Stimulated activated CD8-positive, alpha-beta memory T cell treated with anti-CD3 and anti-CD28 coated beads, Interleukin-4, amount 100 ng/mL, for 1 hour (primary cell): ENCODE measurements at places on chromosomes 7 and 10.

DNA sequence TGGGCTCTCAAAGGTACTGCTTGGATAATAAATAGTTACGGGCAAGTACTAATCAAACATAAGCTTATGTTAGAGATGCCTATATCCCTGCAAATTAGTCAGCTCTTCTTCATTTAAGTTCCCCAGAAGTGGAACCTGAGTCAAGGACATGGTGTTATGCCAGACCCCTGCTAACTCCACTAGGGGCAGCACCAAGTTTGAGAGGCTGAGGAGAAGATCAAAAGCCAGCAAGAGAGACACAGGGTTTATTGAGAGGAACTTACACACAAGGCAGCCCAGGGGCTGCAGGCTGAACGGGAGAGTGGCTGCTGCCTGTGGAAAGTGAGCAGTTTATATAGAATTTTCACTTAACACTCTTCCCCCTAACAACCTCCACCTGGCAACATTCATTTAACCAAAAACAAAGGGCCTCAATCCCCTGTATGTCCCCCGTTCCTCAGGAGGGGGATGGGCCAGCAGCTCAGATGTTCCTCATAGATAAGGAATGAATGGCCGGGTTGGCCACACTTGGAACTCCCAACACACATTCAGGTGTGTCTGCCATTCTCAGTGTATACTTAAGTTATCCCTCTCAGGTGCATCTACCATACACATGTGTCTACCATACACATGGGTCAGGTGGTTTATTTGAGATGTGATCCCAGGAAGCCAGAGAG is 62.6 kb upstream of the GHITM start:
- DNase-seq = no peak

- DNase-seq = no peak
Observed at GRCh38 chr10:117619223-117619622, 76.7 kb downstream of the EMX2 start.

DNA sequence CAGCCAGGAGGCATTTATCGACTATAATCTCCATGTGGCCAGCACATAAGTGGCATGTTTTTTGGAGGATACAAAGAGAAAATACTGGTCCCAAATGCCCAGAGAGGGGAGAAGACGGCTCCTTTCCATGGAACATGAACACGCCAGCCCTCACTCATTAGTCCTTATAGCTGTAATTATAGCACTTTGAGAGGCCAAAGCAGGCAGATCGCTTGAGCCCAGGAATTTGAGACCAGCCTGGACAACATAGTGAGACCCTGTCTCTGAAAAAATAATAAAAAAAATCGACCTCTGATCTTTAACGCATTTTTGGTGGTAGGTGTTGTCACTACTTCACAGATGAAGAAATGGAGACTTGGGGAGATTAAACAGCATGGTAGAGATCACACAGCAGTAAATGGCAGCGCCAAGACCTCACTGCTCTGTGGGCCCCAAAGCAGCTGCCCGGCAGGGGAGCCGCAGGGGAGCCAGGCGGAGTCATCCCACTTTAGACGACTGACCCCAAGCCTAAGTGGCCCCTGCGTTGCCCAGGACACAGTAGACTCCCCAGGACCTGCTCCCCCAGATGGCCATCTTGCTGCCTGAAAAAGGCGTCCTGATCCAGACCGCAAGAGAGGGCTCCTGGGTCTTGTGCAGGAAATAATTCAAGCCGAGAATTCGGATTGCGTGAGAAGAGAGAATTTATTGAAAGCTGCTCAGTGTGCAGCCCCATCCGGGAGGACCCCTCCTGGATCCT is 21.2 kb upstream of the PRKAG2 start:
- no peak for DNase-seq

DNA sequence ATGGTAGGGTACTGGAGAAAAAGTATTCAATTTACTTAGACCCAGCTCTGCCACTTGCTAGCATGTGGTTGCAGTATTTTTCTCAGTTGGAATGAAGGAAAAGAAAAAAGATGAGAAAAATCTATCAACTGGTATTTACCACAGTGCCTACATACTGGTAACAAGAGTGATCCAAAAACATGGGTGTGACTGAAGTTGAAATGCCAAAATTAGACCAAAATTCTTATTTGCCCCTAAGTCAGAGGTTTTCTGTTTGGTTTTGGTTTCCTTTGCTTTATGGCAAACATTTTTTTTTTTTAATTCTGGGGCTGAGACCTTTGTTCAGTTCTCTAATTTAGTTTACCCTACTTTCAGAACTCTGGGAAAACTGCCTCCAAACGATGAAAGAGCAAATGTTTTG is 12.3 kb downstream of the HYCC1 start:
- no peak for DNase-seq

DNA sequence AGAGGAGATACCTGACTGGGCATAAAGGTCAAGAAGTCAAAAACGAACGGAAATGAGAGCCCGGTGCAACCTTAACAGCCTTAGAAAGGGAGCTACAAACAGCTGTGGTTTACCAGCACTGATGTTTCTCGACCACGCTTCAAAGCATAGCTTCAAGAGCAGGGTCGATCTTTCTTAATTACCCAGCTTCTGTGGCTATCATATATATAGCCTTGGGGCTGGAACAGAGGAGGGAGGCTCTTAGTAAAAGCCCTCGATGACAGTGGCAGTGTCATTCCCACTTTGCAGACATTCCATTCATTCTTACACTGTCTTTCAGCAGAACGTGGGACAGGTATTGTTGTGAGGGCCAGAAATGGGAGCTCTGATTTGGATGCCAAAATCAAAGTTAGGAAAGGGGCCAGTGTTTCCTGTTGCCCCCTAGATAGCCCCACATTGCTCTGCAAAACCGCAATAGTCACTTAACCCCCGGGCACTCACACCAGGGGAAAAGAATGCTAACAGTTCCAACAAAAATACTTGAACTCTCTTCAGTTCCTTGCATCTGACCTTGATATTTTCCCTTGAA is 141.5 kb downstream of the MTPAP start:
- no peak for DNase-seq

- DNase-seq = no peak
Observed at GRCh38 chr7:18861514-18862118, 255.8 kb downstream of the TWIST1 start.

DNA sequence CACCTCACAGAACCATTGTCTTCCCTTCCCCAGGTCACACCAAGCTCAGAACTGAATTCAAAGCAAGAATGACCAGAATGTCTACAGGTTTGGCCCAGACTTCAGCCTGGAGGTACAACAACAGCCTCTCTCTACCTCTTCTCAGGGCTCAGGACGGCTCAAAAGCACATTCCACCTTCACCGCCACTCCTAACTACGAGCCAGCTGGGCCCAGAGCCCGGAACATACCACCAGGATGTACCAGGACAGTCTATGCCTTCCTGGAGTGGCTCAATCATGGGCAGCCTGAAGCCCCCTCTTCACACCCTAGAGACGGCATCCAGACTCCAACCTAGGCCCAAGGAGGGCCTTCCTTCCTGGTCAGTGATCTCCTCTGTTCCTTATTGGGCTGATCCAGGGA is 41.6 kb downstream of the ANXA8 start:
- no peak for DNase-seq

DNA sequence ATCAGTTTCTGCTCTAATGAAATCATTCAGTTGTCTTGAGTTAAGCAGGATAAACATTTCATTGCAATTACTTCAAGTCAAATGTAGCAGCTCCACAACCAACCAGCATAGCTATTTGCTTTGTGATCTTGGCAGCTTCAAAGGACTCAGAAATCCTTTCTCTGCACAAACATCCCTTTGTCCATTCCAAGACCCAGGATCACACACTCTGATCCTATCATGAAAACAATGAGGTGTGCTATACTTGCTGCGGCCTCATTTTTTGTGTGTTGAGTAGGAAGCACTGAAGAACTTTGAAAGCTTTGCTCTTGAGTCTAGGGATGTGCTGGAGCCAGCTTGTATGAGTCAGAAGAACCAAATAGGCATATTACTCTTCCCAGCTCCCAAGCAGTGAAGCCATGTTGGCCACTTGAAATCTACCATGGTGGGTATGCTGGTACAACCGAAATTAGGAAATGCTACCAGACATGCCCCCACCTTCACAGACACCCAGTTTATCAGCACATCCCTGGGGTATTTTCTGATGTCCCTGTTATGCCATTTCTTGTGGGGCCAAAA is 199.4 kb upstream of the PRSS58 start:
- DNase-seq = no peak

GRCh38 chr10:94639902-94640301 is 43.6 kb upstream of the CYP2C18 start:
- no peak for DNase-seq

DNA sequence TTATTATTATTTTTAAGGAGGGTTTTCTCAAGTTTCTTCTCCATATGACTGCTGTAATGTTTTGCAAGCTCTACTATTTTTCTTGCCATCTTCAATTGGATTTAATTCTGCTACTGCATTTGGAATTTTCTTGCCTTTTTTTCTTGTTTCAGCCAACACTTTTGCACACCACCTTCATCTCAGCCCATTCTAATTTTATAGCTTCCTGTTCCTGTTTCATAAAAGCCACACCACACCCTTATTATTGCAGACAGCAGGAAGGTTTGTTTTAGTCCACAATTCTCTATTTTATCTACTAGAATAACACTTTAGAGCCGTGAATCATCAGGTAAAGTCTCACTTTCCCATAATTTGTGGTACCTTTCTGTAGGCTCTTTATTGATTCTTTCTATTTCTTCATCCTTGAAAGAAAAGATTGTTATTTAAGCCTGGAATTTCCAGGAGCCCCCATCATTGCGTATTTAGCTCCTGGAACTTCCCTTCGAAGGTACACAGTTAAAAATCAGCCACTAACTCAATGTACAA is 209.3 kb upstream of the TBX20 start:
- DNase-seq = no peak

GRCh38 chr10:10629512-10629911 is 388.2 kb upstream of the CELF2 start:
- DNase-seq = no peak

GRCh38 chr10:74993649-74994048 is 117.8 kb upstream of the SAMD8 start:
- DNase-seq = no peak

GRCh38 chr7:128121711-128122530 is 90.7 kb upstream of the LRRC4 start:
- no peak for DNase-seq

DNA sequence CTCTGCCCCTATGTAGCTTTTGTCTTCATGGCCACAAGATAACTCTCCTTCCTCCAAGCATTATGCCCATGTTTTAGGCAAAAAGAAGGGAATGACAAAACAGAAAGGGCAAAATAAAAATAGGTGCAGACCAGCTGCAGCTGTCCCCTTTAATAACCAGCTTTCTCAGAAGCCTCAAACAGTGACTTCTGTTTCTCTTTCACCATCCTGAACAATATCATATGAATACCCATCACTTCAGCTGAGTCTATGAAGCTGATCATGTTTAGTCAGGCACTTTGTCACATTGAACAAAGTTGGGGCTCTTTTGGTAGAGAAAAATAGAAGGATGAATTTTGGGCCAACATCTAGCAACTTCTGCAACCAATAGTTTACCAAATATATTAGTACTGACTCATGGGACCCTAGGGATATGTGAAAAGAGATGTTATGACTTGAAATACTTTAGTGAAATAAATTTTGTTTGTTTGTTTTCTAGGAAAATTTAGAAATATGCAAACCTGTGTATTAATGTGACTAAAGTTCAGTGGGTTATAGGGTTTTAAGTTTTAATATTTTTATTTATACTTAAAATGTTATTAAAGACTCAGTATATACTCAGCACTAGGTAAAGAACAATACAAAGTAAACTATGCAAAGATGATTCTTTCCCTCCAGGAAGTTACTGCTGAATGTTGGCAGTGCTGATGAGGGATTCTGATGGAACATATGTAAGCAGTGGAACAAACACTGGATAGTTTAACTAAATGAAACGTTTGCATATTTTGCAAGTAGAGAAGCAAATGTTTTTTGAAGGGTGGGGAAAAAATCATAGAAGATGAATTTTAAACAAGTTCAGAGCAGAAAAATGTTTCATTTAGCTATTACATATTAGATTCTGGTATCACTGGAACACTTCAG is 133.7 kb downstream of the FOXP2 start:
- no peak for DNase-seq

GRCh38 chr7:6271694-6272440 is 557 bp downstream of the CYTH3 start:
- DNase-seq = no peak

- DNase-seq = no peak
Observed at GRCh38 chr7:1193593-1194424, 33.8 kb upstream of the ZFAND2A start.

DNA sequence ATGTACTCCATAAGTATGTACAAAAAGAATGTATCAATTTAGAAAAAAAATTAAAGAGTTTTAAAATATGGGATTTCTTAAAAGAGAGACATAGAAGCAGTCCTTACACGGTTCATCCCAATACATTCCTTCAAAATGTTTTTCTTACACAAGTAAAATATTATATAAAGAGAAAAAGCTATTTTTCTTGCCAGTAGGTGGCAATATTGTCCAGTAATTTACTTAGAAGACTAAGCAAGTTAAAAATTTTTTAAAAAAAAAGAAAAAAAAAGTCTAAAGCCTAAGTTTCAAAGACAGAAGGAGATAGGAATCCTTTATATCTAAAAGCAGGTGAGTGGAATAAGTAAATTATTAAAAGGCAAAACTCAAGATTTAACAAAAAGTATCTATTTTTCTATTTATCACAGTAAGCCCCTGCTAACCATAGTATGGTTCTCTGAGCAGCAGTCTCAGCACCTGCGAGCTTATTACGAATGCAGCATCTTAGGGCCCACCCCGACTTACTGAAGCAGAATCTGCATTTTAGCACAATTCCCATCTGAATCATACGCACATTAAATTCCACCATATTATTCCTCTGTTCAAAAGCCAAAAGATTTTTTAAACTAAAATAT is 240.6 kb downstream of the DGKI start:
- no peak for DNase-seq

GRCh38 chr7:137395420-137395819 is 51.9 kb upstream of the PTN start:
- no peak for DNase-seq

DNA sequence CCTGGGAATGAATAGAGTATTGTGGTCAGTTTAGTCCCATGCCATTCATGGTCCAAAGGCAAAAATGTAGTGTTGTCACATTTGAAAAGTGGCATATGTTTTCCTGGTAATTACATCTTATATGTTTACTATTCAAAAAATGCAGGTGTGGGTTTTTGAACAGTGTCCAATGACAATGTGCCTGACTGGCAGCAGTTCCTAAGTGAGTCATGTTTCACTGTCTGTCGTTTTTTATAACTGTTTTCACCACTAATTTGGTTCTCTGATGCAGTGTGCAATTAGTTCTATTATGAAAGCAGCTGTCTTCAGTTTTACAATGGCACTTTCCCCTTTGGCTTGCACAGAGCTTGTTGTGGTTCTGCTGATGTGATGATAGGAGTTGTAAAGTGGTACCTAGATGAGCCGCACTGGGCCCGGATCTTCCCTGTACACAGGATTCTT is 162.3 kb downstream of the SEM1 start:
- DNase-seq = no peak

DNA sequence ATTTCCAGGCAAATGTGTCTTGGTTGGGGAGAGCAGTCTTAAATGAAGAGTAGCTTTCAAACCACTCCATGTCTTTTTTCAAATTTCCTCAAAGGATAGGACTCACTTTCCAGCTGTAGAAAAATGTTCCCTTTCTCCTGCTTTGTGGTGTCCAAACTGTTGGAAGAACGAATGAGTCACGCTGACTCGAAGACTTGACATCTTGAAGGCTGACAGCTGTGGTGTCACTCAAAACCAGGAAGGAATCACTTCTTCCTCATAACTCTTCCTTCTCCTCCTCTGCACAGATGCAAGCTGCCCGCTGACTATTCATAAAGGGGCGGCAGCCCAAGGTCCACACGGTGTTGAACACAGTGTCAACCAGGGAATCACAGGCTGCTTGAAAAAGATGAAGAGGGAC is 19.2 kb downstream of the PLA2G12B start:
- DNase-seq = no peak

- DNase-seq = no peak
Observed at GRCh38 chr7:153354071-153354470, 594.5 kb downstream of the ACTR3B start.

- DNase-seq = no peak
Observed at GRCh38 chr10:63773962-63774361, 252.8 kb downstream of the REEP3 start.
